ENCODE measurements at places on chromosomes 6 and 20.

DNA sequence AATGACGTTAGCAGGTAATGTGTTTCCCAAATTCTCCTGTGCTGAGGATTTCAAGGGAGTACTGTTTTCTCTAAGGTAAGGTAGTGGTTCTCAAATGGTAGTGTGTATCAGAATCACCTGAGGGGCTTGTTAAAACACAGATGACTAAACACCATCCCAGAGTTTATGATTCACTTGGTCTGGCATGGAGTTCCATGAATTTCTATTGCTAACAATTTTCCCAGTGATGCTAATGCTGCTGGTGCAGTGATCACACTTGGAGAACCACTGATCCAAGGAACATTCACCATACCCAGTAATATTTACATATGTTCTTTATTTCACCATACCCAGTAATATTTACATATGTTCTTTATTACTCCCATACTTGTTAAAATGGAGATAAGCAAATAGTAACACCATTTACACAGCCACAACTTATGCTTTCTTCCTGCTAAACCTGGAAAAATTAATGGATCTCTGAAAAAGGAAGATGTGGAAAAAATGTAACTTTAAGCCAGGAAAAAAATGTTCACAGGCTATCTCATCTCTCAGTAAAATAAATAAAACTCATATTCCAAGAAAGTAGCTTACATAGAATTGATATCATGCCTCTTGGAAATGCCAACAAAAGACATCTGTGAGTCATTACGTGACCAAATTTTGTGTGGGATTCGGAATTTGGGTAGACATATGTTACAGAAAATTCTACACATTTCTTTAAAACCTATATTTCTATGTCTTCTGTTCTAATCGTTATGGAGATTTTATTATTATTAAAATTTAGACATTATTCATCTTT lies 129.5 kb downstream of the MMUT start:
- no peak for DNase-seq

DNA sequence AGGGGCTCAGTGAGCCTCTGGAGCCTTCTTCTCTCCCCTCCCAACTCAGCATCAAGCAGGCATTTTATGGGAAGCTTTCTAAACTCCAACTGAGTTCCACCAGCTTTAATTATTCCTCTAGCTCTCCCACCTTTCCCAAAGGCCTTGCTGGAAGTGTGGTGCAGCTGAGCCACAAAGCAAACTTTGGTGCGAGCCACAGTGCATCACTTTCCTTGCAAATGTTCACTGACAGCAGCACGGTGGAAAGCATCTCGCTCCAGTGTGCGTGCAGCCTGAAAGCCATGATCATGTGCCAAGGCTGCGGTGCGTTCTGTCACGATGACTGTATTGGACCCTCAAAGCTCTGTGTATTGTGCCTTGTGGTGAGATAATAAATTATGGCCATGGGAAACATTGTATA lies 78.8 kb downstream of the ASXL1 start:
- no peak for DNase-seq

- DNase-seq, result peak; percentile 27
These were observed 6.5 kb downstream of the CEP162 start for GRCh38 chr6:84220809-84221409.

GRCh38 chr6:26088344-26088743 lies 1.1 kb downstream of the HFE start:
- DNase-seq, result no peak

GRCh38 chr6:47247227-47247797 lies 62.4 kb downstream of the TNFRSF21 start:
- DNase-seq, result no peak
